Stomach (tissue), 19 donors: ENCODE measurements at places on chromosomes 13 and 19. TPM values are rescaled to one million over a fixed set of nuclear protein-coding genes. Genes with fewer than 3 reads are reported as not detected.

ADAT3 gene
- 23.5 TPM for total RNA-seq

SIGLEC8 gene
- total RNA-seq, result not detected

FPR2 gene
- total RNA-seq, result 1.7 TPM

RUBCNL gene
- total RNA-seq, result 5.0 TPM

ZNF493 gene
- 94.2 TPM for total RNA-seq

RFPL4A gene
- total RNA-seq, result not detected

- no peak for DNase-seq
- no peak overlapping the region for H3K27ac ChIP-seq
- no peaks in the 10 kb centered on the region for H3K27me3 ChIP-seq
- no peak overlapping the region for H3K4me3 ChIP-seq
- H3K36me3 ChIP-seq, result no peaks in the 10 kb centered on the region
These were observed 498.9 kb upstream of the SLITRK5 start for GRCh38 chr13:87172166-87172835.

DNA sequence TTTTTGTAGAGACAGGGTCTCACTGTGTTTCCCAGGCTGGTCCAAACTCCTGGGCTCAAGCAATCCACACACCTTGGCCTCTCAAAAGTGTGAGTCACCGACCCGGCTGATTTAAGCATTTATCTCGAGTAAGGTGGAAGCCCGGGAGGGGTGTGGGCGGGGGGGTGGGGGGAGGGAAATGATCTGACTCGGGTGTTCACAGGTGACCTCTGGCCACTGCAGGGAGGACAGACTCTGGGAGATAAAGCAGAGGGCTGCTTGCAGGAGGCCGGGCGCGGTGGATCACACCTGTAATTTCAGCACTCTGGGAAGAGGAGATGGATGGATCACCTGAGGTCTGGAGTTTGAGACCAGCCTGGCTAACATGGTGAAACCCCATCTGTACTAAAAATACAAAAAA lies 7.9 kb downstream of the DENND1C start:
- peaks cover 40% of the 10 kb centered on the region for H3K27me3 ChIP-seq
- DNase-seq, result peak; percentile 50
- no peak overlapping the region for H3K4me3 ChIP-seq
- H3K27ac ChIP-seq, result no peak overlapping the region
- peaks cover 9% of the 10 kb centered on the region for H3K4me1 ChIP-seq

GRCh38 chr19:35872180-35872579 lies 3.8 kb downstream of the APLP1 start:
- peaks cover 17% of the 10 kb centered on the region for H3K27me3 ChIP-seq
- H3K36me3 ChIP-seq, result no peaks in the 10 kb centered on the region
- H3K27ac ChIP-seq, result no peak overlapping the region
- no peak for DNase-seq
- H3K4me1 ChIP-seq, result peaks cover 27% of the 10 kb centered on the region

DNA sequence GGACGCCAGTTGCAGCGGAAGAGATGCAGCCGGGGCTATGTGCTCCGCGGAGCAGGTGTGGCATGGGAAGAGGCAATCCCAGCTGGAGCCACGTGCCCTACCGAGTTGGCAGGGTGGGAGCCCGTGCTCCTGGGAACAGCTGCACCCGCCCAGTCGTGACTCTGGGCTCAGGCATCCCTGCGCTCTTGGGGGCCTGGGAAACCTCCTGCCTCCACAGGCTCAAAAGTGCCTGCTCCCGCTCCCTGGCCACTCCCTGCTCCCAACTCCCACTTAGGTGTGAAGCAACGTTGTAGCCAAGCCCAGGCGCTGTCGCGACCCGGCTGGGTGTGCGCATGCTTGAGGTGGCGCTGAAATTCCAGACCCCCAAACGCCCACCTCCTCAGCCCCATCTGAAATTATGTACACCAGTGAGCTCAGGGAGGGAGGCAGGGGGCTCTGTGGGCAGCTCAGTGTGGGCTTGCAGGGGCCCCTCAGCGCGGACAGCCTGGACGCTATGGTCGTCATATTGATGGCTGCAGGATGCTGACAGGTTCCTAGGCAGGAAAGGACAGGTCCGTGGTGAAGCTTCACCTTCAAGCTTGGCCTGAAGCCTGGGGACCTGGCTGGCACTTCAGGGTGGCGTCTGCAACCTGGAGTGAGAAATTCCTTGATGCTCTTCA lies 429.9 kb downstream of the SLITRK1 start:
- no peak overlapping the region for H3K27ac ChIP-seq
- no peak overlapping the region for H3K4me3 ChIP-seq
- no peaks in the 10 kb centered on the region for H3K4me1 ChIP-seq
- H3K36me3 ChIP-seq, result no peaks in the 10 kb centered on the region
- H3K27me3 ChIP-seq, result no peaks in the 10 kb centered on the region

DNA sequence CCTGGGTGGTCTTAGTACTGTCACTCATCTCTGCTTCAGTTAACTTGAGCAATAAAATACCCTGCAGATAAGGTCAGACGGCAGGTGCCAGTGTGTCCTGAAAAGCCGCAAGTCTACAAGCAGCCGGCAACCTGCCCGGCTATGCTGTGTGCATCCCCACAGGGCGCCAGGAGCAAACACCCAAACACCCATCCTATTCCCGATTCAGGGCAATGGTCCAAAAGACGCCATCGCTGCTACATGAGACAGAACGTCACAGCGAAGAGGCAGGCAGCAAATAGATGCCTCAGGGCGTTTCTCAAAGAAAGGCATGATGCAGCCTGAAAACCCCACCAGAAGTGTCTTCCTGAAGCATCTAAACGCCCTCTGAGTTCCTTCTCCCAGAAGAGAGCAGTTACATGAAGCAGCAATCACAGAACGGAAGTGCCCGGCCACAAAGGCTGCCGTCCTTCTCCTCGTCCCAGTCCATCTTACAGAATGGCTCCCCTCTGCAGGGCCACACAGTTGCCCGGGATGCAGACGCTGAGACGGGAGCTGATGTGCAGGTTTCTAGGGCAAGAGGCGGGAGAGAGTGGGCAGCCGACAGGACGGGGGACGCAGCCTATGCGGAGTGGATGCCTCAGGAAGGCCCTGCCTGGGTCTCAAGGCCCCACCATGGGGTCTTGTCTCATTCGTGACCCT lies 35.1 kb downstream of the RASA3 start:
- no peak overlapping the region for H3K4me3 ChIP-seq
- peak overlapping the region; percentile 74 for H3K27ac ChIP-seq
- H3K27me3 ChIP-seq, result no peaks in the 10 kb centered on the region

GRCh38 chr19:5038631-5039271 lies 69.8 kb downstream of the KDM4B start:
- no peak overlapping the region for H3K4me3 ChIP-seq
- H3K36me3 ChIP-seq, result peaks cover 80% of the 10 kb centered on the region
- no peaks in the 10 kb centered on the region for H3K27me3 ChIP-seq
- DNase-seq, result peak; percentile 40
- no peak overlapping the region for H3K27ac ChIP-seq

GRCh38 chr19:3478409-3479176 lies 1.7 kb downstream of the SMIM24 start:
- peaks cover 8% of the 10 kb centered on the region for H3K36me3 ChIP-seq
- no peak for DNase-seq
- H3K4me1 ChIP-seq, result peaks cover 38% of the 10 kb centered on the region
